Putamen (tissue), 1 donor: ENCODE measurements at places on chromosomes 12 and 14.
A peak's percentile ranks its signal among the peaks of the same experiment; 100 is the strongest.

GRCh38 chr12:8779281-8779680 is 43.1 kb upstream of the A2ML1 start:
- no peak for DNase-seq

GRCh38 chr14:47149326-47149725 is 497.7 kb upstream of the RPL10L start:
- DNase-seq, result no peak

DNA sequence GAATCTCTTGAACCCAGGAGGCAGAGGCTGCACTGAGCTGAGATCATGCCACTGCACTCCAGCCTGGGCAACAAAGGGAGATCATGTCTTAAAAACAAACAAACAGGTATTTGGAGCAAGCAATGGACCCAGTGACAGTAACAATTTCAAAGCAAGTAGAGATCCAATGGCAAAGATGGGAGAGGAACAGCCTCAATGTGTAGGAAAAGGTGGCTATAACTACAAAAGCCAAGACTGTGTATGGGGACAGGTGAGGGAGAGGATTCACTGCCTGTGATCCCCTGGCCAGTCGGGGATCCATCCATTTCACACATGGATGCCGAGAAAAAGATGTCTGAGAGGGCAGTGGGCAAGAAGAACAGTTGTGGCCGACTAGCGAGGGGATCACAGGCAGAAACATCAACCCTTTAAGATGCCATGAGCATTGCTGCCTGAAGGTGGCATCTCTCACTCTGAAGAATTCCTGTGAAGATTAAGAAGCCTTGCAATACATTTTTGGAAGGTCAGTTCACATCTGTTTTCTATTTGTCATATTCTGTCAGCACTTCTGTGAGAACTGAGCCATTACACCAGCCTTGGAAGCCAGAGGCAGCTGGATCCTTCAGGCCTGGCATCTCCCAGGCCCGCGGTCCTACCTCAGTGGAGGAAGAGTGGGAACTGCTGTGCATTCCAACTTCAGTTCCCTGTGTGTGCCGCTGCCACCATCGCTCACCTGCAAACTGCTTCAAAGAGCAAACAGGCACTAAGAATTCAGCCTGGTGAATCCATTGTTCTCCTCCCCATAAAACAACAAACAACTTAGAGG is 54.5 kb upstream of the FRS2 start:
- DNase-seq, result peak; percentile 53

GRCh38 chr14:95557291-95557690 is 22.4 kb downstream of the GLRX5 start:
- no peak for DNase-seq

GRCh38 chr14:73732006-73732405 is 17.8 kb upstream of the PNMA1 start:
- DNase-seq, result no peak

- DNase-seq, result no peak
These were observed 15.8 kb downstream of the FBXW8 start for GRCh38 chr12:116926283-116927243.

DNA sequence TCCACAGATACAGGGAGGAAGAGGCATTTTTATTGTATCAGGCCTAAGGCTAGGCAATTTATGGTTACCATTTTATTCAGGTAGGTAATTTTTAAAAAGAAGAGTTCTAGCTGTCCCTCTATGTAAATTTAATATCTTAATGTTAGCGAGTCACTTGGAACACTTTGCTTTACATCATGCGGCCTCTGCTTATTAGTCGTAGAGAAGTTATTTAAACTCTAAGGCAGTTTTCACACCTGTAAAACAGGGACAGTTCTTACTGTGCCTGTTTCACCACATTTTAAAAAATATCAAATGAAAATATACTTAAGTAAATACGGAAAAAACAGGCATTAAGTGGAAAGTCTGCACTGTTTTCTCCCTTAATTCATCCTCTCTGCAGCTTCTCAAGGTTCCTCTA is 71.4 kb upstream of the POC1B start:
- DNase-seq, result no peak

DNA sequence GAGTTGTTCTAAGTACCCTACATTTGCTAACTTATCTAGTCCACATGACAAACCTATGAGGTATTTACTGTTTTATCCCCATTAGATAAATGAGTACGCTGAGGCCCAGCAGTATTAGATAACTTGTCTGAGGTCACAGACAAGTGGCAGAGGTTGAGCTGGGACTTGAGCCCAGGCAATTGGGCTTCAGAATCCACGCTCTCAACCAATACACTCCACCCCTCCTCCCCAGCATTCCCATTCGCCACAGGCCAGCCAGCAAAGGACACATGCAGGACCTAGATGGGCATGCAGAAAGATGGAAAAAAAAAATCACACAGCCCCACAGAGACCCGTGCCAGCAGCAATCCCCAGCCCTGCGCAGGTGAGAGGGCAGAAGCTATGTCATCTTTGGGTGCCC is 12.4 kb downstream of the HDAC7 start:
- DNase-seq, result no peak

DNA sequence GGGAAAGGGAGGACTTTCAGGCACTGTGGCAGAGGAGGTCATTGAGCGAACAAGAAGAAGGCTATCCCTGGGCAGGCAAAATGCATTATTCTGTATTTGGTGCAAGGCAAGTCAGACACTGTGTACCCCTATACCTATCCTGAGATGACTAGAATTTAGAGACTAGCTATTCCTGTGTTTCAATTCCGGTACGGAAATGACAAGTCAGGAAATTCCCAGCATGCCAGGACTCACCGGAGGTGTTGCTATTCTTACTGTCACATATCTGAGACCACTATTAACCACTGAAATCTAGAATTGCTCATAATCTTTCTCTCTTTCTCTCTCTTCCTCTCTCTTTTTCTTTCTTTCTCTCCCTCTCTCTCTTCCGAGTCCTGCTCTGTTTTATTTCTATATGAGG is 297.1 kb downstream of the PDZRN4 start:
- no peak for DNase-seq

DNA sequence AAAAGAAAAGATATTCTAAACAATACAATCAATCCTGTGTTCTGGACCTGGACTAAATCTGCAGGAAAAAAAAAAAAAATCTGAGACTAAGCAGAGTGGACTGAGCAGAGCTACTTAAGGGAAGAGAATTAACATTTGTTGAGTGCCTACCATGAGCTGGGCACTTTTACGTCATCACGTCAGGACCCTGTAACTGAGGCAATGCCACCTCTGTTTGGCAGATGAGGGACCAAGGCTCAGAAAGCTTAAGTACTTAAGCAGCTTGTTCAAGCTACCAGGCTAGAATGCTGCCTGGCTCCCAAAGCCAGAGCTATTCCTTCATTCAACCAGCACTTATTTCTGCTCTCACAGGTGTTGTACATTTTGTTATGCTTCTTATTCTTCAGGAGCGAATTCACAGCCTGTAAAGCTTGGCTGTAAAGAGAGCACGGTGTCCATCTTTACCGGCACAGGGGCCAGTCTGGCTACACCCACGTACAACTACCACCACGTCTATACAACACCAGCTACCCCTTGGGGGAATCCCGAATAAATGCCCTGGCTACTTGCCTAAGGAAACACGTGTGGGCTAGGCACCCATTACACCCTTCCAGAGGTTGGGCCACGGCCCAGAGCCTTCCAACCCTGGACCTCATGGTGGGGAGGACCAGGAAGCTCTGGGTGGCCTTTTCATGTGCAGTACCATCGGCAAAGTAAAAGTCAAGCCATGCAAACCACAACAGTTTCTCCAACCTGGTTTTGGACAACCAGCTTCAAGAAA is 27.0 kb downstream of the TMCC3 start:
- no peak for DNase-seq

DNA sequence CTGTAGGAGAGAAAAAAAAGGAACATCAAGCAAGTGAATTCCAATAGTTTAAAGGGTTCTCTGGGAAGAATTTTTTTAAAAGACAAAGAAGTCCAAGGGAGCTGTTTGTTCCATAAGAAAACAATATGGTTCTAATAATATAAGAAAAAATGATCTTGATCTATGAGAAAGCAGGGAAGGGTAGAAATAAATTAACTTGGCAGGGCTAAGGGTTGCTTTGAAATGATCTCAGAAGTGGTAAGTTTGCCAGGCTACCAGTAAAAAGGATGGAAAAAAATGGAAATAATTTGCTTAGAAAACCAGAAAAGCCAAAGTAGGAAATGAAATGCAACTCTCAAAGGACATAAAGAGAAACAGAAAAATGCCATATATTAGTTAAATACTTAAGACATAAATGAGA is 41.7 kb upstream of the EMP1 start:
- no peak for DNase-seq

DNA sequence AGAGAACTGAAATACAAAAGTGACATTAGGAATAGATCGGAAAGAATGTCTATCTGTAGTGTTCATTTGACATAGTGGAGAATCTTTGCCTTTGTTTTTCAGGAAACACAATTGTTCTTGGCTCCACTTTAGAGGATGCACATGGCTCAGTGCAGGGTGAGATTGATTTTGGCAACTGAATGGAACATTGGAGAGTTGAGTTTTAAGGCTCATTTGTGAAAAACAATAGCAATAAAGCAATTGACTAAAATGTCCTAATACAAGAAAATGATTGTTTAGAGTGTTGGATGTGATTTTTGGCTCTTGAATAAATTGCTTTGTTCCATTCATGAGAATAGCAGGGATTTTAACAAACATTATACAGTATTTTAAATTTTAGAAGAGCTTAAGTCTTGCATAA is 116.4 kb downstream of the SLC38A1 start:
- DNase-seq, result peak; percentile 85

GRCh38 chr12:105036937-105037649 is 47.2 kb downstream of the ALDH1L2 start:
- DNase-seq, result no peak

GRCh38 chr14:52153939-52154338 is 85.1 kb upstream of the NID2 start:
- no peak for DNase-seq

DNA sequence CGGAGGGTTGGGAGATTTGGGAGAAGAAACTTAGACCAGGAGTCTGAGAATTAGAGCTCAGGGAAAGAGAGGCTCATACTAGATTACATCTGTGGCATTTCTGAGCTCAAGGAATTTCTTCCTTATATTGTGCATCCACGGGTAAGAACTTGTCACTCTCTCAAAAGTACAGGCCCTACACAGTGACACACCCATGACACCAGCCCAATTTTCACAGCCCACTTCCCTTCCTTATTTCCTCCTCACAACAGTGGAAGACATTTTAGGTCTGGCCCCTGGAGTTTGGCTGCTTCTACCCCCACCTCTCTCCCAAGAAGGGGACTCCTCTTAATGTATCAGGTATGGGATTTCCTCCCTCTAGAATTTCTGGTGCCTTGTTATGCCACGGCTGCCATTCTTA is 9.2 kb upstream of the ZNF385A start:
- no peak for DNase-seq

DNA sequence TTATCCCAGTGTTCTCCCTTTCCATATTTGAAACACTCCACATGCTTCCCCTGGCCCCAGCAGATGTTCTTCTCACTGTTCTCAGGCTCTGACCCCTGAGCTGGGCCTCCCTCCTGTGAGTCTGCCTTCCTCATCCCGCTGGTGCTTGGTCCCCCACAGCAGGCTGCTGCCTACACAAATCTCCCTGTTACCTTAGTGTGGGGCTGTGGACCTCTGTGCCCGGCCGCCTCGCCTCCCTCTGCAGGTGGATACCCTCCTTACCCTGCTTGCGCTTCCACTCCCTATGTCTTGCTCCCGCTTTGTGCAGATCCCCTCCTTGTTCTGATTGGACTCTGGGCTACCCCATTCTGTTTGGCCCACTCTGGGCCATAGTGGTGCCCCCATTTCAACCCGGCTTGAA is 6.9 kb downstream of the DERA start:
- no peak for DNase-seq

DNA sequence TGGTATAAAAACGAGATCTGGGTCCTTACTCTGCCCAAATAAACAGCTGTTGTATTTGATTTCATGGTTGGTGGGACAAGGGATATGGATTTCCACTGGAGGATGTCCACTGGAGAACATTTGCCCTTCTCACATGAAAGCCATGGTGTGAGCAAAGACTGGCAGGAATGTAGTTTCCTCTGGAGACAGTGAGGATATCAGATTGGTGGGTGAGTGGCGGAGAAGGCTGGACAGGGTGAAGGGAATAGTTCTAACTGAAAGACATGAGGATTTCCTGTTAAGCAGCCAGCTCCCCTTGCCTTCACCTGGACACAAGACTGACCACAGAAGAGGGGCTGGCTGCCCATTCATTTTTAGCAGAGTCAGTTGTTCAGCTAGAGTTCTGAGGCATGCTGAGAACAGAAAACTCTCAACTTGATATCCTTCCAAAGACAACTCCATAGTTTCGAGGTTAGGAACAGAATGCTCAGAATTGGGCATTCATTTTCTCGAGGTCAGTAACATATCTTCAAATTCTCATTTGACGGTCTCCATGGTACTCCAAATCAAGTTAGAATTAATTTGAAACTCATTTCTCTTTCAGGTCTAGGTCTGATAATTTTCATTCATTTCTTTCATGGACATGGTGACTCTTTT is 365.7 kb downstream of the LRIG3 start:
- no peak for DNase-seq
